HFFc6 (cell line): ENCODE measurements at places on chromosomes 4 and X. TPM values are rescaled to one million over a fixed set of nuclear protein-coding genes. Genes with fewer than 3 reads are reported as not detected.
A peak's percentile ranks its signal among the peaks of the same experiment; 100 is the strongest.

The KDR gene
- not detected in 2 replicates for total RNA-seq

- H3K27me3 ChIP-seq, result peaks cover 2% of the 10 kb centered on the region; the same call in 1 of the 2 replicates
- peaks cover 38% of the 10 kb centered on the region for H3K36me3 ChIP-seq
Observed at GRCh38 chr4:20487446-20487845, 212.8 kb upstream of the PACRGL start.

- no peaks in the 10 kb centered on the region; the same call in 1 of the 2 replicates for H3K27me3 ChIP-seq
- no peak for DNase-seq
- no peak overlapping the region for H3K27ac ChIP-seq
- H3K36me3 ChIP-seq, result peaks cover 14% of the 10 kb centered on the region
- H3K4me3 ChIP-seq, result no peak overlapping the region
Observed at GRCh38 chr4:98544818-98545414, 113.5 kb downstream of the TSPAN5 start.

DNA sequence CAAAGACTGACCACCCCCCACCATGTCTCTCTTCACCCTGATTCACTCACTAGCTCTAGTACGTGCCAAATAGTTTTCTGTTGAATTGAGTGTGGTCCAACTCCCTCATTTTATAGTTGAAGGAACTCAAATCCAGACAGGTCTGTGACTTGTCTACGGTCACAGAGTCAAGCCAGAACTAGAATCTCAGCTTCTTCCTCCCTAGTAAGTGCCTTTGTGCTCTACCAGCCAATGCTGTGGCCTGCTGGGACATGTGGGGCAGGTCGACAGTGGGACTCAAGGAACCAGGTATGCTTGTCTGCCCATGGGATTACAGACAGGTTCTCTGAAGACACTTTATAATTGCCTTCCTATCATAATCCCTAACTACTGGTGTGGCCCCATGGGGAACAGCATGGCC, 108.6 kb upstream of the CPEB2 start:
- H3K36me3 ChIP-seq, result no peaks in the 10 kb centered on the region
- no peaks in the 10 kb centered on the region for H3K4me1 ChIP-seq
- no peak overlapping the region for H3K4me3 ChIP-seq

- H3K4me3 ChIP-seq, result peak overlapping the region; percentile 22; the same call in 1 of the 2 replicates
- H3K27me3 ChIP-seq, result no peaks in the 10 kb centered on the region; the same call in 1 of the 2 replicates
- peaks cover 19% of the 10 kb centered on the region for H3K4me1 ChIP-seq
- H3K27ac ChIP-seq, result peak overlapping the region; percentile 68
Observed at GRCh38 chr4:87354168-87355102, 31.8 kb upstream of the HSD17B13 start.
